Iris pigment epithelial cell (primary cell): ENCODE measurements at places on chromosomes 7 and 10.

- DNase-seq, result no peak
Observed at GRCh38 chr10:82397854-82398253, 522.9 kb downstream of the NRG3 start.

DNA sequence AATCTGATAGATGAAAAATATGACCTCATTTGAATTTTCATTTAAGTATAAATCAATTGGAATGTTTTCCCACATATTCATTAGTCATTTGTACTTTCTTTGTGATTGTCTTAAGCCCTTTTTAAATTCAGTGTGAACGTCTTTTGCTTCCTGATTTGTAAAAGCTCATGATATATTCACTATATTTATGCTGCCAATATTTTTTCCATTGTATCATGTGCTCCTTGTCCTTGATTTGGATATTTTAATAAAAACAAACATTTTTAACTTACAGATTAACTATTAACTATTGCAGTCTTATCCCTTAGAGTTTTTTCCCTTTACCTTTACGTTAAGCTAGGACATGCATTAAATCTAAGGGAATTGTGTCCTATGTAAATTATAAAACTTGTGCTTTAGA lies 157.7 kb downstream of the ADAM12 start:
- no peak for DNase-seq

GRCh38 chr10:75754096-75754831 lies 322.8 kb downstream of the LRMDA start:
- no peak for DNase-seq

DNA sequence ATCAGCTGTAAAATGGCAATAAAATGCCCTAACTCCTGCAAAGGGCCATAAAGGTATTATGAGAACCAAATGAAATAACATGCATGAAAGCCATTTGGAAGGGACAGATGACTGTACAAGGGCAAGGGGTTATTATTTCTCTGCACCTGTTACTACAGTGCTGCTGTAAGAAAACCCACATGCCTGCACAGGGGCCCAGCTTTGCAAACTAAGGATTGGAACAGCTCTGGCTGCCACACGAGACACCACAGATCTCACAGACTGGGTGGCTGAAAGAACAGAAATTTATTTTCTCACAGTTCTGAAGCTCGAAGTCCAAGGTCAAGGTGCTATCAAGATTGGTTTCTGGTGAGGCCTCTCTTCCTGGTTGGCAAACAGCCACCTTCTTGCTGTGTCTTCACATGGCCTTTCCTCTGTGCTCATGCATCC lies 409.0 kb upstream of the NRP1 start:
- DNase-seq, result no peak

- no peak for DNase-seq
Observed at GRCh38 chr10:129446183-129446581, 20.9 kb upstream of the MGMT start.

GRCh38 chr7:103857435-103857834 lies 132.0 kb downstream of the RELN start:
- DNase-seq, result no peak

GRCh38 chr7:2604608-2605174 lies 27.1 kb upstream of the TTYH3 start:
- DNase-seq, result no peak

- no peak for DNase-seq
Observed at GRCh38 chr7:126303926-126304325, 948.8 kb downstream of the GRM8 start.

DNA sequence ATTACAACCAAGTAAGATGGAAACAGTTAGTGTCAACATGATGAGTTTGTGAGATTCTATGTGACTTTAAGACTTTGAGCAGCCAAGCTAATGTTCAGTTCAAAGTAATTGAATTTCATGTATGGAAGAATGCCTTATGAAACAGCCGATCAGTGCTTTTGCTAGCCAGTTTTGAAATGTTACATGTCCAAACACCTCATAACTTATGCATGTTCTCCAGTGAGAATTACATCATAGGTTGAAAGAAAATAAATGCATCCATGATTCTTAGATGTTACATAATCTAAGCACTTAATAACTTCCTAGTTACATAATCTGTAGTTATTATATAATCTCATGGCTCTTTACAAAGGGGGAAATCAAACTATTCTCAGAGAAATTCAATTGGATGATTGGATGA lies 211.3 kb downstream of the BICC1 start:
- DNase-seq, result peak; percentile 40

DNA sequence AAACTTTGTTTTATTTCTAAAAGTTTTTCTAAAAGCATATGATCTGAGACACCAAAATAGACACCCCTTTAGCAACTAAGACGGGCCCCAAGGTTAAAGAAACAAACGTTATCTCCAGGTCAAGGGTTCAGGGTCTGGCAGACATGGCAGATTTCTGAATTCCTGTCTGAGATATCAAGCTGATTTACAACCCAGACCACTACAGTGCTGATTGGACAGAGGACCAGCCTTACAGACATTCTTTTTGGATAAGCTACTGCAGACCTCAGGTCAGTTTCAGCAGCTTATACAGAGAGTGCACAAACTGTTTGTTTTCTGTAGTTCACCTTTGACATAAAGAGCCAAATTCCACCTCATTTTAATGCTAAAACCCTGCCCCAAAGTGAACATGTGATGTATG lies 34.8 kb downstream of the SVOPL start:
- peak; percentile 11 for DNase-seq

- DNase-seq, result no peak
Observed at GRCh38 chr7:39509912-39510311, 56.3 kb upstream of the YAE1 start.

DNA sequence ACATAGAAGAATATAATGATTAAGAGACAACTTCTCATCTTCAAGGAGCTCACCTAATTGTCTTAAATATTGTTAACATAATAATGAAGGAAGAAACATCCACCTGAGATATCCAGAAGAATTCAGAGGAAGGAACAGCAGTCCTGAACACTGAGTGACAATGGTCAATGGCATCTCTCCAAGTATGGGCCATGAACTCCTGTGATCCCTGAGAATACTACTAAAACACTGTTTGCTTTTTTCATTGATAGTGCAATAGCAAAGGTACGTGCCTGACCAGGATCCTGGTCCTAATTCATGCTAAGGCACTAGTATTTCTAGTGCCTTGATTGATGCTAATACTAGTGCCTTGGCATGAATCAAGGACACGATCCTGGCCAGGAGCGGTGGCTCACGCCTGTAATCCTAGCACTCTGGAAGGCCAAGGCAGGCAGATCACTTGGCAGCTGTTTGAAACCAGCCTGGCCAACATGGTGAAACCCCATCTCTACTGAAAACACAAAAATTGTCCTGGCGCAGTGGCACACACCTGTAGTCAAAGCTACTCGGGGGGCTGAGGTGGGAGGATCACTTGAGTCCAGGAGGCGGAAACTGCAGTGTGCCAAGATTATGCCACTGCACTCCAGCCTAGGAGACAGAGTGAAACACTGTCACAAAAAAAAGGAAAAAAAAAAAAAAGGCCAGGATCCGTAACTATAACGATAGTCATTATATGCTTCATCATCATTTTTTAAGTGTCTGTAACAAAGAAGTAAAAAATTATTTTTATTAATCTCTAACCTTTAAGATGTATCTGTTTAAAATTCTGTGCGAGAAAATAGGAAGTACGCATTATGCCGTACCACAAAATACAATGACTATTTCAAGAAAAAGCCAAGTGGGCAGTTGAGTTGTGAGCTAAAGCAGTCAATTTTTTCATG lies 49.1 kb downstream of the SRPK2 start:
- no peak for DNase-seq

DNA sequence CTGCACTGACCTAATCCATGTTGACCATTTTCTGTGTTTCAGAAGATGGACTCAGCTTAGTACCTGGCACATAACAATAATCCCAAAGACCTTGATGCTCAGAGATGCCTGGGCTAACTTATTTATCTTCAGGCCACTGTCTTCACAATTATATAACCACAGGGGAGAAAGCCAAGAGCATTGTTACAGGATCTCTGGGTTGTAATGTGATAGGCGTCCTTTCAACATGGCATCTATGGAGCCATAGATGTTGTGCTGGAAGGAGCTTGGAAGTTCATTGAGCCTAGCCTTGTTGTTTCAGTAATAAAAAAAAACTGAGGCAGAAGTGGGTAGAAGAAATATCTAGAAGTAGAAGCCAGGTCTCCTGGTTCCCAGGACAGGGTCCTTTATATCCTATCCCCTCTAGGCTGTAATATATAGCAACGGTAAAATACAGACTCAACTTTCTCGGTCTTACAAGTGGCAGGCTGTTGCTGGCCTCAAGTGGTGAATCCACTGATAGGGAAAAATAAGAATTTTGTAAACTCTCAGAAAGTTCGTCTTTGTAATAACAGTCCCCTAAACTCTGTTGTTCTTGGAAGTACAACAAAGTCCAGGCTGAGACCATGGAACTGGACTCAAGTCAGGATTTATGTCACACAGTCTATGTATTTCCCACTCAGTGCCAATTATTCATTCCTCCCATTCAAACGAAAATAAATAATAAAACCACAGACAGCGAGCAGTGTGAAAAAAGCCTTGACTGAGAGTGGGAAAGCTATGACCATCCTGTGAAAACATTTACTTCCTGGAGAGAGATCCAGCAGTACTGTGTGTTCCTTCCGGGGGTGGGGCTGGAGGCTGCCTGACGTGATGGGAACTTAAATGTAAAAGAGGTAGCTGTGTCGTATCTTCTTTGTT lies 277.6 kb downstream of the REEP3 start:
- peak; percentile 95 for DNase-seq

- peak; percentile 74 for DNase-seq
Observed at GRCh38 chr7:143958781-143959180, 4.1 kb downstream of the OR2F1 start.

DNA sequence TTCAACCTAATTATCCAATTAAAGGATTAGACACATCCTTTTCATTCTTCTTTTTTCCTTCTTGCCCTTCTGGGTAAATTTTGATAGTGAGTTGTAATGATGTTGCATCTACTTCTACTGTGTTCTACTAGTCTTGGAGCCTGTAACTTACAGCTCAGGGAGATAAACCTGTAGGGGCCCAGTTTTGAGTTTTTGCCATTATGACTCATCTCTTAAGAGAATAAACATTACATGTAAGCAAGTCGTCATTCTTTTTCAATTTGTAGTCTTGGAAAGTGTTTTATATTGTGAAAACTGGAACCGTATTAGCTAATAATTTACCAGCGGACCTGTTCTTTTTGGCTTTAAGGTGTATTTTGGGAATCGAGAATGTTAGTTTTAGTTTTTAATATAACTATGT lies 89.7 kb upstream of the RPA3 start:
- DNase-seq, result peak; percentile 83

GRCh38 chr10:32149252-32149955 lies 93.2 kb upstream of the KIF5B start:
- DNase-seq, result peak; percentile 90

- no peak for DNase-seq
Observed at GRCh38 chr10:1942478-1942877, 205.2 kb upstream of the ADARB2 start.

DNA sequence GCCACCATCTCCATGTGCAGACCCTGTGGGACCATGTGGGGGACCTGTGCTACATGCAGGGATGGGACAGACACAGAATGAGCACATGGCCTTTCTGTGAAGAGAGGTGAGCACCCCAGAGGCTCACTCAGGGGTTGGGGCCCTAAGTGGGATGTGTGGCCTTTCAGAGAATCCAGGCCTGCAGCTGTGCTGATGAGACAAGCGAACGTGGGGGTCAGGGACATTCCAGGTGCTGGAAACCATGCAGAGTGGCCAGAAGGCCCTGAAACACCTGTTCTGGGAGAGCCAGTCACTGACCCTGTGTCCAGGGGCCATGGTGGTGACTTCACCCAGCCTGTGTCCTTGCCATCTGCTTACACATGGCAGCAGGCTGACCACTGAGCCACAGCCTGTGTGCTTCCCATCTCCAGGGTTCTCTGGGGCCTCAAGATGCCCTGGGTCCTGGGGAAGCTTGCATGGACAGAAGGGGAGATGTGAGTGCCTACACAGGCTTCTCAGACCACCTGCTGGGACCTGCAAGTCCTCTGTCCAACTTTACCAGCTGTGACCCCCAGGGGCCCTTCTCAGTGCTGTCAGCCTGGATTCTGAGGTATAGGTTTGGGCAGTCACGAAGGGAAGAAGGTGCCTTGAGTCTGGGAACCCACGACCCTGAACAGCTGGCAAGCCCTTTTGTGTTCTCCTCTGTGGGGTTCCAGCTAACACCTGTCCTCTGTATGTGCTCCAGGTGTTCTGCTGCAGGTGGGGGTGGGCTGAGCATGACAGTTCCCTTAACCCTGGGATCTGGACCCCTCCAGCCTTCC lies 17.6 kb downstream of the RAMP3 start:
- DNase-seq, result no peak

GRCh38 chr10:86967481-86967941 lies 771 bp upstream of the ADIRF start:
- no peak for DNase-seq

GRCh38 chr10:105855791-105856190 lies 1214.7 kb downstream of the SORCS3 start:
- DNase-seq, result no peak

- no peak for DNase-seq
Observed at GRCh38 chr10:91519899-91520514, 109.9 kb downstream of the HECTD2 start.

GRCh38 chr7:65287023-65287422 lies 86.6 kb upstream of the ZNF92 start:
- peak; percentile 51 for DNase-seq

GRCh38 chr7:91251877-91252276 lies 12.4 kb upstream of the FZD1 start:
- DNase-seq, result no peak

DNA sequence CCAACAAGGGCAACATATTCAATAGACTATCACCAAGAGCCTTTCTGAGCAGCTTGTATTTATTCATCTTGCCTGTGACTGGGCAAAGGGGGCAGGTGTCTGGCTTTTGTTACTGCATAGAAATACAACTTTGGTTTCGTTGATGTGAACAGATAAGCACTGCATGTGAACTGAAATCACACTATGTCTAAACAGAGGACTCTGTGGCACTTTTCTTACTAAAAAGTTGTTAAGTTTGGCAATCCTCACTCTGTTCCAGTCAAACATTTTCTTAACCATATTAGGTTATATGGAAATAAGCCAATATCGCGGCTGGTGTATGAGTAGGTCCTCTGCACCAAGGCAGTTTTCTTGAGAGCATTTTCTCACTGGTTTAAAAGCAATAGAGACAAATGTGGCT lies 48.5 kb downstream of the CALD1 start:
- peak; percentile 83 for DNase-seq

DNA sequence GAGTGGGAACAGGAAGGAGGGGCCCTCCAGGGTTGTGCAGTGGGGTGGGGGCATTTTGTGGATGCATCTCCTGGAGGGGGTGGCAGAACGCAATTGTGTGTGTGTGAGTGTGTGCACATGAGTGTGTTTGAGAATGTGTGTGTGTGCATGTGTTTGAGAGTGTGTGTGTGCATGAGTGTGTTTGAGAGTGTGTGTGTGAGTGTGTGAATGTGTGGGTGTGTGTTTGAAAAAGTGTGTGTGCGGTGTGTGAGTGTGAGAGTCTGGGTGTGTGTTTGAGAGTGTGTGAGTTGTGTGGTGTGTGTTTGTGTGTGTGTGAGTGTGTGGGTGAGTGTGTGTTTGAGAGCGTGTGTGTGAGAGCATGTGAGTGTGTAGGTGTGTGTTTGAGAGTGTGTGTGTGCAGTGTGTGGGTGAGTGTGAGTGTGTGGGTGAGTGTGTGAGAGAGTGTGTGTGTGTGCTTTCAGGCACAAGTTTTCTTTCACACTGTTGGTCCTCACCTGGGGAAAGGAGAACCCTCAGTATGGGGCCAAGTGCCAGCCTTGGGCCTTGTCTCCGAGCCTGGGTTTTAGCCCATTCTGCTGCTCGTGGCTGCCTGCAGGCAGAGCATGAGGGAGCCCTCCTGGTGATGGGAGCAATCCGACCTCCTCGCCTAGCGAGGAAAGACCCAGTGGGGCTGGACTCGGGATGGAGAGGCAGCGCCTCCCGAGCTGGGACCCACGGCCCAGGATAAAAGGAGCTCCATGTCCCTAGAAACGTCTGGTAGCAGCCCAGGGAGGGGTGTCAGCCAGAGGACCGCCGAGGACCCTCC lies 35.6 kb downstream of the CDH23 start:
- DNase-seq, result no peak
